ENCODE measurements at places on chromosomes 12 and 14.

DNA sequence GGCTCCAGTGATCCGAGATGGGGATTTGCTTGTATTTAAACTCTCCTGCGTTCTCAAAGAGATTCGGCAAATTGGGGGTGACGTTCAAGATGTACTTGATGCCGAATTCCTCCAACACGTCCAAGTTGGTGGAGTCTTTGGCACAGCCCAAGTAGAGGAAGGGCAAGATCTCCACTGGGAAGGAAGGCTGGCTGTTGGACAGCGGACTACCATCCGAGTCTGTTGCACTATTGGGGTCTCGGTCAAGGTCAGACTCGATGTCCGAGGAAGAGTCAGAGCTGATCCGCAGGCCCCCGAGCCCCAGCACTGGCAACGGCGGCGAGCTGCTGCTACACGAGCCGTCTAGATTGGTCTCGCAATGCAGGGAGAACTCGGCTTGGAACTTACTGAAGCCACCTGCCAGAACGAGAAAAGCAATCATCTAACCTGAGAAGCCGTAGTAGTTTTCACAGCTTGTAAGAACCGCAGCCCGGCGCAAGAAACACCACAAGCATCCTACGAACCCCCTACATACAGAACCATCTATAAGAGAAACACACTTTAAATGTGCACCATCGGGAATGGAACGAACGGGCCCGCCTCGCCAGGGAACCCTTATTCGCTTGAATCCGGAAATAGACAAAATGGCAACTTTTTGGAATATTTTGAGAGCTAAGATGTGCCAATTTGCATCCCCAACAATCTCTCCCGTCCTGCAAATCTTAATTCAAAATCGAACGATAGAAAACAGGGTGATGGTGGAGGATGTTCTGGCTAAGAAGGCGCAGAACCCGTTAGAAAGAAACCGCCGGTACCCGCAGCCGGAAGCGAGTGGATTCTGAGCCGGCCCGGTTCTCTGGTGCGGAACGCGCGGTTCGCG lies 1.4 kb downstream of the DUSP6 start:
- no peaks in the 10 kb centered on the region for H3K27me3 ChIP-seq
- peaks cover 13% of the 10 kb centered on the region for H3K36me3 ChIP-seq
- peak overlapping the region; percentile 90 for H3K4me3 ChIP-seq
- peak; percentile 45 for DNase-seq
- H3K4me1 ChIP-seq = peaks cover 52% of the 10 kb centered on the region

- H3K4me1 ChIP-seq = no peaks in the 10 kb centered on the region
- H3K4me3 ChIP-seq = no peak overlapping the region
- H3K36me3 ChIP-seq = peaks cover 13% of the 10 kb centered on the region
- H3K27me3 ChIP-seq = no peaks in the 10 kb centered on the region
Measured at GRCh38 chr12:55762646-55763045, 19.7 kb downstream of the GDF11 start.

- peaks cover 25% of the 10 kb centered on the region for H3K4me1 ChIP-seq
- peaks cover 85% of the 10 kb centered on the region for H3K27me3 ChIP-seq
- H3K27ac ChIP-seq = no peak overlapping the region
- DNase-seq = peak; percentile 13
Measured at GRCh38 chr12:4272424-4273272, 914 bp upstream of the CCND2 start.

GRCh38 chr14:51041108-51041531 lies 53.8 kb downstream of the TRIM9 start:
- H3K4me3 ChIP-seq = no peak overlapping the region
- H3K27me3 ChIP-seq = peaks cover 9% of the 10 kb centered on the region
- H3K4me1 ChIP-seq = no peaks in the 10 kb centered on the region
- no peak for DNase-seq
- no peak overlapping the region for H3K27ac ChIP-seq

- H3K36me3 ChIP-seq = no peaks in the 10 kb centered on the region
- no peak overlapping the region for H3K4me3 ChIP-seq
- H3K27ac ChIP-seq = no peak overlapping the region
- DNase-seq = no peak
Measured at GRCh38 chr12:47433876-47434275, 272.0 kb downstream of the RPAP3 start.

- H3K27me3 ChIP-seq = no peaks in the 10 kb centered on the region
- no peak overlapping the region for H3K27ac ChIP-seq
- peaks cover 7% of the 10 kb centered on the region for H3K4me1 ChIP-seq
Measured at GRCh38 chr12:43099691-43100163, 452.3 kb downstream of the ADAMTS20 start.

GRCh38 chr12:110754101-110754793 lies 11.6 kb upstream of the PPP1CC start:
- H3K27me3 ChIP-seq = no peaks in the 10 kb centered on the region
- H3K27ac ChIP-seq = no peak overlapping the region
- no peak for DNase-seq
- H3K4me1 ChIP-seq = no peaks in the 10 kb centered on the region
- H3K36me3 ChIP-seq = no peaks in the 10 kb centered on the region

DNA sequence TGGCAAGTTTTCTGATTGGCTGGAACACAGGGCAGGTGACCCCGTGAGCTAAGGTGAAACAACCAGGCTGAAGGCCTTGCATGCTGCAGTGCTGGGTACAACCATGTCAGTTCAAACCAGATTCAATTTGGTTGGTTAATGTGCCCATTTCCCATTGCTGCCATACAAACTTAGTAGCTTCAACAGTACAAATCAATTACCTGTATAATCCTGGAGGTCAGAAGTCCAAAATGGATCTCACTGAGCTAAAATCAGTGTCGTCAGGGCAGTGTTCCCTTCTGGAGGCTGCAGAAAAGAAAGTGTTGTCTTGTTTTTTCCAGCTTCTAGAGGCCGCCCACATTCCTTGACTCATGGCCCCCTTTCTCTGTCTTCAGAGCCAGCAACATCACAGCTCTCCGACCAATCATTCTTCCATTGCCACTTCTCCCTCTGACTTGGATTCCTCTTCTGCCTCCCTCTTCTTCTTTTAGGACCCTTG lies 221.7 kb downstream of the ZFP36L1 start:
- no peaks in the 10 kb centered on the region for H3K36me3 ChIP-seq
- DNase-seq = no peak
- no peak overlapping the region for H3K4me3 ChIP-seq
- H3K27ac ChIP-seq = no peak overlapping the region
- H3K27me3 ChIP-seq = no peaks in the 10 kb centered on the region
- peaks cover 38% of the 10 kb centered on the region for H3K4me1 ChIP-seq

GRCh38 chr14:68978172-68978911 lies 760 bp downstream of the ACTN1 start:
- H3K27ac ChIP-seq = peak overlapping the region; percentile 84
- no peaks in the 10 kb centered on the region for H3K27me3 ChIP-seq
- H3K36me3 ChIP-seq = peaks cover 14% of the 10 kb centered on the region
- H3K4me1 ChIP-seq = peaks cover 52% of the 10 kb centered on the region
- peak overlapping the region; percentile 68 for H3K4me3 ChIP-seq

DNA sequence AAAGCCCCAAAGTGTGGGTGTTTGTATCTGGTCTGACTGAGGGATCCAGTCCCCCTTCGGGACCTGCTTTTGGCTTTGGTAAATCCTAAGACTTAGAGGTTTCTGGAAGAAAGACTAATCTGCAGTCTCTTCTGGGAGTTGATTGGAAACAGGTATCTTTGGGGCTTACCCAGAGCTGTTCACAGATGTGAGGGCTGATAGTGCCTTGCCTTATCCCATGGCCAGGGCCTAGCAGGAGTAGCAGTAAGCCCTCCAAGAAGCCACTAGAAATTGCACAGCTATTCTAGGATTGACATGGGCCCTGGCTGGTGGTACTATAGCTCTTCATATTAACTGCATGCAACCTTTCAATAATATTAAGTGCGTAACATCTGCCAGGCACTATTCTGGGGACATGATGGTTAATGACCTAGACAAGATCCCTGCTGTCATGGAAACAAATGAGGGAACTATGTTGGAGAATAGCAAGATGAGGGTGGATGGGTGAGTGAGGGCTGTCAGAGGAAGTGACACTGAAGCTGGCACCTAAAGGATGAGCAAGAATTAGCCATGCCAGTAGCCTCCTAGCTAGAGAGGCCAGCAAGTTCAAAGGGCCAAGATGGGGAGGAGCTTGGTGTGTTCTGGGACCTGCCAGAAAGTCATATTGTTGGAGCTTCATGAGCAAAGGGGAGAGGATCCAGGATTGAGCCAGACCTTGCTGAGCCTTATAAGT lies 71.7 kb downstream of the CRADD start:
- H3K27me3 ChIP-seq = no peaks in the 10 kb centered on the region
- H3K4me1 ChIP-seq = peaks cover 4% of the 10 kb centered on the region
- H3K36me3 ChIP-seq = no peaks in the 10 kb centered on the region
- no peak for DNase-seq
- no peak overlapping the region for H3K4me3 ChIP-seq
- no peak overlapping the region for H3K27ac ChIP-seq

DNA sequence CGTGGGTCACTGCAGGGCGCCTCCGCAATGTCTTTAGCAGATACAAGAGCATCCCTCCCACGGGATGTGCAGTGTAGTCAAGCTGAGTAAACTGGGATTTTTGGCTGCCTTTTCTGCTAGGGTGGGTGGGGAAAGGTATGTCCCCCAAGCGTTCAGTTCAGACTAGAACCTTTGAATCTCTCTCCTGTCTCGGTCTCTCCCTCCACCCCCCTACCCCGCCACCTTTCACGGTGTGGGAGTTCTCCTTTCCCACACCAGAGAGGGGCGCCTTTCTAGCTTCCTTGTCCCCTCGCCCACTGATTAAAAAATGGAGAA lies 525 bp upstream of the FAR2 start:
- H3K27ac ChIP-seq = peak overlapping the region; percentile 91
- H3K27me3 ChIP-seq = no peaks in the 10 kb centered on the region
- DNase-seq = no peak
- H3K4me1 ChIP-seq = peaks cover 29% of the 10 kb centered on the region
- H3K4me3 ChIP-seq = peak overlapping the region; percentile 75
- H3K36me3 ChIP-seq = no peaks in the 10 kb centered on the region

DNA sequence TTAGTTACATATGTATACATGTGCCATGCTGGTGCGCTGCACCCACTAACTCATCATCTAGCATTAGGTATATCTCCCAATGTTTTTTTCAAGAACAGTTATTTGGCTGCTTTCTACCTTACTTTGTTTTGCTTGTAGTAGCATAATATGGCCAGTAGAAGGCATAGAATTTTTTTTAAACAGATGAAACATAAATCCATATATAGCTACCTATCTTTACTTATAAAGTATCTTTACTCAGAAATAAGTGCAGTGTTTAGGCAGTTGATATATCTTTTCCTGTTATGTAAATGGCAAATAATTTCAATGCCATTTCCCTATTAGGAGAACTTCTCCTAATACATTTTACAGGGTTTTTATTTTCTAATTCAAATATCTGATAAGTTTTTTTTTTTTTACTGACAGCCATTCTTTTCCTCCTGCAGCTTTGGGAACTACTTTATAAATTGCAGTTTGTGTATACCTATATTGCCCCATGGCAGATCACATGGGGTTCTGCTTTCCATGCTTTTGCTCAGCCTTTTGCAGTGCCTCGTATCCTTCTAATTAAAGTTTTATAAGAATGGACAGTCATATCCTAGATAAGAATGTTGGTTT lies 143.1 kb downstream of the PCNX1 start:
- H3K4me1 ChIP-seq = no peaks in the 10 kb centered on the region
- no peak overlapping the region for H3K4me3 ChIP-seq
- no peaks in the 10 kb centered on the region for H3K27me3 ChIP-seq
- peaks cover 9% of the 10 kb centered on the region for H3K36me3 ChIP-seq

DNA sequence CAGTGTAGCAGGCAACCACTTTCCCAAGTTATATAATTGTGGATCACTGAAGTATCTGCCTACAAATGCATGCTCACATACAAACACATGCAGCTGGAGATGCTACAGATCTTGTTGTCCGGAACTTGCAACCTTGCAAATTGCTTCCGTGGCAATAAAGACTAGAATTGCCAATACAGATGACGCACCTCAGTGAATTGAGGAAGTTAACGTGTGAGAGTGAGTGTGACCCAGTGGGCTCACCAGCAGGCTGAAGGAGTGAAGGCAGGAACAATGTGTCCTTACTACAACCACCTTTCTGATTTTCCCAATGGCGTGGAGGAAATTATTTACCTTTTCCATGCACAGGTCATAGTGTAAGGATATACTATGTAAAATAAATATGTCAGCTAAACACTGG lies 89.4 kb upstream of the GRIP1 start:
- no peaks in the 10 kb centered on the region for H3K36me3 ChIP-seq
- H3K27ac ChIP-seq = no peak overlapping the region
- H3K4me3 ChIP-seq = no peak overlapping the region
- no peaks in the 10 kb centered on the region for H3K27me3 ChIP-seq
- H3K4me1 ChIP-seq = no peaks in the 10 kb centered on the region
- DNase-seq = no peak

- no peaks in the 10 kb centered on the region for H3K27me3 ChIP-seq
- no peak overlapping the region for H3K4me3 ChIP-seq
- no peak for DNase-seq
Measured at GRCh38 chr14:57346741-57347140, 43.6 kb upstream of the NAA30 start.

DNA sequence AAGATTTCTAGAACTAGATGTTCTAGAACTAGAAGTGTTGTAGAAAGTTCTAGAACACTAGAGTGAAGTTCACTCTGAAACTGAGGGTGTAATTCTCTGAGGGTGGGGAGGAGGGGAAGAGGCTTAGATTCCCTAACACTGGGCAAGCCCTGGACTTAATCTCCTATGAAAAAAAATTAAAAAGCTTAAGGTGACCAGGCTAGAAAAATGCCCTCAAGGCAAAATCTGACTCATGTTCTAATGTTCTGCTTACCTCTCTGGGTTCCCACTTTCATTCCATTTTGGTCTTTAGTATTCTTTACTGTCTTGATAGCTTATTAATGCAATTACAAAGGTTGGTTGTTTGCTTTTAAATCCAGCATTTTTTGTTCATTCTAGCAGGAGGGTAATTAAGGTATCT lies 101.5 kb downstream of the KICS2 start:
- H3K27me3 ChIP-seq = no peaks in the 10 kb centered on the region
- no peak for DNase-seq
- no peak overlapping the region for H3K4me3 ChIP-seq
- H3K27ac ChIP-seq = no peak overlapping the region
- H3K36me3 ChIP-seq = no peaks in the 10 kb centered on the region
- H3K4me1 ChIP-seq = no peaks in the 10 kb centered on the region

DNA sequence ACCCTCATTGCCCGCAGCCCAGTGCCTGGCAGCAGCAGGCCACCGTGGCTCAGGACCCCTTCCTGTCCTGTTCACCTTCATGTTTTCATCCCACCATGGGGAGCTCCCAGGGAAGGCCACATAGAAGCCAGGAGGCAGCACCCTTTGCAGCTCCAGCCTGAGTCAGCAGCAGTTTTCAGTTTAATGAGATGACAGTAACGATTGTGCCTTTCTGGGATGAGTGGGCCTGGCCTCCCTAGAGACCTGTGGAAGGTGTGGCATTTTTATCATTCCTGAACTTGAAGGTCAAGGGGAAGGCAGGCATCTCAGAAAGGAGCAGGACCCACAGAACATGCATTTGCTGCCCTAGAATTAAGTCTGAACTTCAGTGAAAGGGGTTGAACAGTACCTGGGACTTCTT lies 532.8 kb downstream of the FUT8 start:
- H3K4me3 ChIP-seq = no peak overlapping the region
- no peak overlapping the region for H3K27ac ChIP-seq
- no peaks in the 10 kb centered on the region for H3K4me1 ChIP-seq
- no peak for DNase-seq
- no peaks in the 10 kb centered on the region for H3K27me3 ChIP-seq

- no peaks in the 10 kb centered on the region for H3K27me3 ChIP-seq
- peaks cover 8% of the 10 kb centered on the region for H3K4me1 ChIP-seq
- no peaks in the 10 kb centered on the region for H3K36me3 ChIP-seq
- no peak overlapping the region for H3K4me3 ChIP-seq
- DNase-seq = no peak
- no peak overlapping the region for H3K27ac ChIP-seq
Measured at GRCh38 chr14:23828001-23828400, 125.6 kb upstream of the DHRS4 start.
